Neural progenitor cell (in vitro differentiated cells): ENCODE measurements at places on chromosomes 2 and 18. TPM values are rescaled to one million over a fixed set of nuclear protein-coding genes. Genes with fewer than 3 reads are reported as not detected.

Gene RGPD3
- 0.07 and 0.25 TPM in 2 replicates for total RNA-seq

Gene ZSCAN30
- total RNA-seq = 21.7 and 22.1 TPM in 2 replicates

Gene FOXD4L1
- 0.12 TPM in 1 of 2 replicates, not detected in the other for total RNA-seq

Gene GAL3ST2
- total RNA-seq = 0.09 TPM in 1 of 2 replicates, not detected in the other

Gene LIMS2
- total RNA-seq = 1.2 TPM in 1 of 2 replicates, not detected in the other

Gene EVX2
- total RNA-seq = not detected in 2 replicates

Gene UPP2
- total RNA-seq = not detected in 2 replicates

DNA sequence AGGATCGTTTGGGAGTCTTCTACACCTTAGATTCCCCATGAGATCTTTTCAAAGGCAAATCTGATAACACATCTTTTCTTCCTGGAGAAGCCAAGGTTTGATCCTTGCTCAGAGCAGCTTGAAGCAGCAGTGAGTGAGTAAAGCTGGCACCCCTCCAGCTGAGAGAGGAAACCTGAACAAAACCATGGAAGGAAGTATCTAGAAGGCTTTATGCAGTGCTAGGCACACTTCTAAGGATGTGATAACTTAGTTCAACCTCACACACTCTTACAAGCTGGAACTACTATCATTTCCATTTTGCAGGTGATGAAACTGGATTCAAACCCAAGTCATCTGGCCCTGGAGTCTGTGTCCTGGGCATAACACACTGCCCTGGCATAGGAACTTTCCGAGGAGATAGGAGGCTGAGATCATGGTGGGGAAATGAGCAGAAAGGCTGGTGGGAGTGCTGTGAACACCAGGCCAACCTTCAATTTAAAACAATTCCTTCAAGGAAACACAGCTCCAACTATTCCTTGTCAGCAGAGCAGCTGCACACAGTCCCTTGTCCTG, 71.2 kb downstream of the CTAGE1 start:
- H3K27me3 ChIP-seq = peaks cover 90% of the 10 kb centered on the region
- no peaks in the 10 kb centered on the region for H3K36me3 ChIP-seq
- DNase-seq = no peak
- H3K4me3 ChIP-seq = peak overlapping the region; percentile 16
- no peaks in the 10 kb centered on the region for H3K4me1 ChIP-seq

DNA sequence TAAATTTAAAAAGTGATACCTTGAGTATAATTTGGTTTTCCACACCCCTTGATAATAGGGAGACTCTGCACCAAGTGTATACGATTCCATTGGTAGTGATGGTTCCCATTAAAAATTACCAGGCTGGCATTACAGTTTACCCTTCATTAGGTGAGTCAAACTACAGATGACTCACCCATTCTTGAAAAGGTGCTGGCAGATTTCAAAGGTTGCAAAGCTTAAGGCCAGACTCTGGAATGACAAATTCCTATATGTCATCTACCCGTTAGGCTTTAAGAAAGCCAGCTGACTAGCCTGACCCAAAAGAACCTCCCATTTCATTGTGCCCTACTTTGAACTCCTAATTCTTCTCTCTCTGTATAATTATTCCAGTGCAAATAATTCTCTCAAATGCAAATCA, 124.4 kb downstream of the LRRTM4 start:
- no peak overlapping the region for H3K27ac ChIP-seq
- no peak for DNase-seq
- peaks cover 20% of the 10 kb centered on the region for H3K4me1 ChIP-seq
- H3K27me3 ChIP-seq = no peaks in the 10 kb centered on the region
- no peak overlapping the region for H3K4me3 ChIP-seq

GRCh38 chr2:160402501-160402900, 91.1 kb downstream of the RBMS1 start:
- H3K4me1 ChIP-seq = peaks cover 73% of the 10 kb centered on the region
- no peak overlapping the region for H3K4me3 ChIP-seq
- DNase-seq = no peak
- peaks cover 22% of the 10 kb centered on the region for H3K27me3 ChIP-seq
- no peaks in the 10 kb centered on the region for H3K36me3 ChIP-seq

DNA sequence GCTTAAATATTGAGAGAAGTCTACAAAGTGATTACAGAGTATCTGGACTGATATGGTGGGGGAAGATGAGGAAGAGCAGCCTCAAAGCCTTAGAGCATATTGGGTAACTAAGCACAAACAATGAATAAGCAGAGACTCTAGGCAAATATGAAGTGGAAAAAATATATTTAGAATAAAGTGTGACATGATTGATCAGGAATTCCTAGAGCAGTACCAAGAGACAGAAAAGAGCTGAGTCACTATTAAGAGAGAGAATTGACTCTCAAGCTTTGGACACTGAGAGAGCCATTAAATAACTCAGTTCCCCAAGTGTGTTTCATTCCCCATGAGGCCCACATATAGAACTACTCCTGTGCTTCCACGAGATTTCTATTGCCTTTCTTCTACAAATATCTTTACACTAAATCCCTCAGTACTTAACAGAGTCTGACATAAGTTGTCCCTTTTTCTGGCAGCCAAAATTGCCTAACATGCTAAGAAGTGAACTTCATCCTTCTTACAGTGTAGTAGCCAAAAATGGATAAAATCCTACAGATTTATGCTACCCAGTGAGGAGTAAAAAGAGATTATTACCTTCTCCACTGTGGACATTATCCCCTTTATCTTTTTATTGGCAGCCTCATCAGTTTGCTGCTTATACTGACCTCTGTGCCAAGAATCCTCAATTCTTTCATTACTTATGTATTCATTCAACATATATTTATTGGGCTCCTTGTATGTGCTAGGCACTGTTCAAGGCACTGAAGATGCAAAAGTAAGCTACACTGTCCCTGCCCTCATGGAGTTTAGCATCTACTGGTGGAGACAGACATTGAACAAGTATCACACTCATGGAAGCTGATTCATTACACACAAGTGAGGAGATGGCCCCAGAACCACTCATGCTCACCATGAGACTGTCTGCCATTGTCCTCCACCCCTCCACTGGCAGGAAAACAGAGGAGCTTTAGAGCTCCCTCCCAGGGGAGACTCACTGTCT, 45.4 kb downstream of the SLC40A1 start:
- no peaks in the 10 kb centered on the region for H3K27me3 ChIP-seq
- no peaks in the 10 kb centered on the region for H3K4me1 ChIP-seq
- DNase-seq = no peak
- H3K27ac ChIP-seq = no peak overlapping the region

DNA sequence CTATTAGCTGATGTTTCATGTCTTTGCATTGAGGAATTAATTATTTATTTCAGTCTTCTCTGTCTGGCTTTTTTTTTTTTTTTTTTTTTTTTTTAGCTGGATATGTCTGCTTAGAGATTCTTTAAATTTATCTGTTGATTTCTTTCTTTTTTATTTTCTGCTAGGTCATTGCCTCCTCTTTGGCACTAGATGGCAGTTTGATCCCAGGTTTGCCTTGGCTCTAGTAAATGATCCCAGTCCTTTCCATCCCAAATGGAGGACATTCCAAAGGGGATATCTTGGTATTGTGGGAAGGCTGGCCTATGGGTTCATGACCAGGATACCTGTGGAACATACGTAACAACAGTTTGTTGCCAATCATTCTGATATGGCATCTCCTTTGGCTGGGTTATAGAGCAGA, 339.5 kb upstream of the GCFC2 start:
- H3K27ac ChIP-seq = no peak overlapping the region
- no peaks in the 10 kb centered on the region for H3K27me3 ChIP-seq
- peak; percentile 8 for DNase-seq

DNA sequence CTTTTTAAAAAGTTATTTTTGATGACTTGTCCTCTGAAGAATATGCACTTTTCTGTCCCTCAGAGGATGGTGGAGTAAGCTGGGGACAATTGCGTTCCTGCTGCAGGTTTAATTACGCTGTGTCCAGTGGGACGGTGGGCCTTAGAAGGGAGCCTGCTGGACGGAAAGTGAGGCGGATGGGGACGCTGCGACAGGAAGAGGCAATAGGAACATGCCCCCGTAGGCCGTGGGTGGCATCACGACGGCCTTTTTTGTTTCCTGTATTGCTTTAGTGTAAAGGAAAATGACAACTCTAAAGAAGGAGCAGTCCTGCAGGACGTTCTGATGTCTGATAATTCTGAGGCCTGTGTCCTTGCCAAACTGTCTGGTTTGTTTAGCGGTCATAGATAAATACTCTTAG, 121.6 kb downstream of the NFATC1 start:
- H3K4me1 ChIP-seq = no peaks in the 10 kb centered on the region
- DNase-seq = no peak
- no peak overlapping the region for H3K27ac ChIP-seq
- no peaks in the 10 kb centered on the region for H3K27me3 ChIP-seq
- H3K4me3 ChIP-seq = no peak overlapping the region

DNA sequence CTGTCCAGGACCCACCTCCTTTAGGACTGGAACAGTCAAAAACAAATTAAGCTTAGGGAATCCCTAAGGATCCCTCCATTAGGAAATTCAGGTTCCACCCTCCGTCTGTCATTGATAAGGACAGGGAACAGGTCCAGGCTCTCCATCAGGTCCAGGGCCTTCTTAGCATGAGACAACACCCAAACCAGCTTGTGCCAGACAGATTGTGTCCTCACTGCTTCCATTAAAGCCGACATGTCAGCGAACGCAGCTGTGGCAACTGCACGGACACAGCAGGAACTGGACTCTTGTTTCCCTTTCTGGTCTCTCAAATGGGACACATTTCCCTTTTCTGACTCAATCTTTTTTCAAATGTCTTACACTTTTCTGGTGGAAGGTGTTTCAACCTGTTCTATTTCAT, 81.4 kb downstream of the BCL11A start:
- no peak overlapping the region for H3K27ac ChIP-seq
- DNase-seq = no peak
- no peaks in the 10 kb centered on the region for H3K36me3 ChIP-seq
- no peak overlapping the region for H3K4me3 ChIP-seq

DNA sequence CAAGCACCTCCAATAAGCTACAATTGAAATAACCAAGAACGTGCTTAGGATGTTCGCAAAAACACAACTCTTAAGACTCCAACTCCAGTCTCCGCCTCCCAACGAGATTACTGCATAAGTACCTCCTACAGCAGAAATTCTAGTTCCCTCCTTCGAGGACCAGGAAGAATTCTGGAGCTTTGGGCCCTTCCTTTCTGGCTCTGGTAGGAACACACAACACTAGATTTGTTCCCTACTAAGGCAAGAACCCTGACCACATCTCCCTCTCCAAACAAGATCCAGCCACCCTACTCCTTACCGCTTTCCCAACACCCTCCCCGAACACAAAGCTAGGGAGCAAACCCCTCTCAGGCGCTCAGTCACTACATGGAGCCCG, 721 bp downstream of the ADAM17 start:
- H3K27ac ChIP-seq = peak overlapping the region; percentile 92
- no peaks in the 10 kb centered on the region for H3K27me3 ChIP-seq
- H3K36me3 ChIP-seq = no peaks in the 10 kb centered on the region
- peak; percentile 73 for DNase-seq

DNA sequence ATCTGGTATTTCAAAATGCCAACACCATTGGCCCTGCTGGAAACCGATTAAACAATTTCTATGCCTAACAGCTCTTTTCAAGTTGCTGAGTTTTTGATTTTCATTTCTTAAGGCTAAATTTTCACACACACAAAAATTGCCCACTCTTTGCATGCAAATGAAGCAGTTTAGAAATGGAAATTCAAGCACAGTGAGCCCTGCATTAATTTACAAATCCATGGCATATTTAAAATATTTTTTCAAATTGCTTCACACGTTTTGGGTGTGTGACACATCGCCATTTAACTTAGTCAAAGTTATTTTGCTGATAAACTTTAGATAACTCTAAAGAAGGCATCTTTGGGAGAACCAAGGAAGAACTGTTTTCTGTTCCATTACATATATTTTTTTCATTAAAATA, 184.8 kb downstream of the TXNL1 start:
- H3K36me3 ChIP-seq = no peaks in the 10 kb centered on the region
- no peak for DNase-seq
- no peaks in the 10 kb centered on the region for H3K4me1 ChIP-seq
- no peak overlapping the region for H3K4me3 ChIP-seq

DNA sequence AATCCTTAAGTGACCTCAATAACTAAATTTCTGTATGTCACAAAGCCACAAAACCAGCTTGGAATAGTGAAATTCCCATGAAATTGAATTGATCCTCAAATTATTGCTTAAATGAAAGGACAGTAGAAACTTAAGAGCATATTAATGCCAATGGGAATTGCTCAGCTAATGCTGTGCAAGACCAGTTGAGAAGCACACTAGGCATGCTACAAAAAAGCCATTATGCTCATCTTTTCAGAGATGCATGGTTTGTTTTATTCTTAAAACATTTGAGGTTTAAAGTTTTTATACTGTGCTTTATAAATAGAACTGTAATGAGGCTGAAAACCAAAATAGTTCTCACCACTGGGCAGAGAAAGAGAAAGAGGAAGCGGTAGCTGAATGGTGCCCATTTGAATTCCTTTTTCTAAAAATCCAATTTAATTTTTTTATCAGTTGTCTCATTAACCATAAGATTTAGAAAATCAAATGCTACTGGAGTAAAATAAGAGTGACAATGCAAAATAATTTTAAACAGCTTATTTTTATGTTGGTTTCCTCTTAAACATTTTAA, 98.6 kb downstream of the LNPK start:
- H3K4me3 ChIP-seq = no peak overlapping the region
- H3K27me3 ChIP-seq = no peaks in the 10 kb centered on the region
- H3K27ac ChIP-seq = no peak overlapping the region
- no peak for DNase-seq
- no peaks in the 10 kb centered on the region for H3K4me1 ChIP-seq

- peaks cover 29% of the 10 kb centered on the region for H3K4me1 ChIP-seq
- H3K27ac ChIP-seq = no peak overlapping the region
- H3K4me3 ChIP-seq = no peak overlapping the region
- DNase-seq = no peak
- H3K36me3 ChIP-seq = no peaks in the 10 kb centered on the region
Observed at GRCh38 chr2:230888824-230889400, 24.2 kb downstream of the ITM2C start.

GRCh38 chr2:213046431-213046830, 105.0 kb downstream of the IKZF2 start:
- no peak overlapping the region for H3K27ac ChIP-seq
- H3K36me3 ChIP-seq = peaks cover 12% of the 10 kb centered on the region
- no peak for DNase-seq

DNA sequence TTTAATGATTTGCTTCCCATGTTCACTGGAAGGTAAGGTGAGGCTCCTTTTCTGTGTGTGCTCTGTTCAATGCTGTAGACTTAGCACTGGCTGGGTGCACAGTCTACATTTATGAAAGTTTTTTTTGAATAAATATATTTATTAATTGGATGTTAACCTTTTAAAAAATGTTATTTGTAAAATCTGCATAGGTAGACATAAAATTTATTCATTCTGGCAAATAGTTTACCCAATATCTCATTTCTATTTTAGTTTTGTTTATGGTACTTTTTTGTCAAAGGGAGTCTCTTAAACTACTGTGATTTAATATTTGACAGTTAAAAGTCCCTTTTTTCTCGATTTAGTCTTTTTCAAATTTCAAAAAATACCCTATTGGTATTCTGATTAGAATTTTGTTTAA, 19.9 kb downstream of the CDKL4 start:
- H3K27me3 ChIP-seq = no peaks in the 10 kb centered on the region
- H3K4me1 ChIP-seq = peaks cover 9% of the 10 kb centered on the region
- DNase-seq = no peak
- no peaks in the 10 kb centered on the region for H3K36me3 ChIP-seq
- H3K4me3 ChIP-seq = no peak overlapping the region
- no peak overlapping the region for H3K27ac ChIP-seq

GRCh38 chr18:48922226-48922800, 28.5 kb downstream of the SMAD7 start:
- no peaks in the 10 kb centered on the region for H3K27me3 ChIP-seq
- H3K36me3 ChIP-seq = no peaks in the 10 kb centered on the region
- peak; percentile 1 for DNase-seq
- no peak overlapping the region for H3K4me3 ChIP-seq
- no peak overlapping the region for H3K27ac ChIP-seq

- no peak overlapping the region for H3K27ac ChIP-seq
- no peaks in the 10 kb centered on the region for H3K27me3 ChIP-seq
- no peak overlapping the region for H3K4me3 ChIP-seq
- H3K4me1 ChIP-seq = peaks cover 10% of the 10 kb centered on the region
- DNase-seq = no peak
- no peaks in the 10 kb centered on the region for H3K36me3 ChIP-seq
Observed at GRCh38 chr18:56298935-56299334, 339.5 kb downstream of the TXNL1 start.
